SK-N-MC (cell line): ENCODE measurements at places on chromosomes 12 and 14.

GRCh38 chr12:9587987-9588600 is 19.6 kb downstream of the KLRB1 start:
- no peak for DNase-seq

DNA sequence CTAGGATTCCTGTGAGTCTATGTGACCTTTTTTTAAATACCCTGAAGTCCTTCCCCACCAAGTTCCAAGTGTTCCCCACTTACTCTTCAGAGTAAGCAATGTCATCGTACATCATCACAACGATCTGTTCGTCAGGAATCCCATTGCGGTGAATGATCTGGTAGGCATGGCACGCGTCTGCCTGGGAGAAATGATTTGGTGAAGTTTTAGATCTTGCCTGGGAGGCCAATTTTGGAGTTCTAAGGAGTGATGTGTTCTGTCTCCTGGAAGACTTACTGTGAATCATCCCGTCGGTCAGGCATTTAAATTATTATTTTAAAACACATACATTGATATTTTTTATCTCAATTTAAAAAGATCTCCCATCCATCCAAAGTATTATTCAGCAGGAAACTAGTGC is 29.8 kb downstream of the LGMN start:
- DNase-seq = no peak

- DNase-seq = no peak
Measured at GRCh38 chr14:61544448-61545330, 150.6 kb upstream of the HIF1A start.

DNA sequence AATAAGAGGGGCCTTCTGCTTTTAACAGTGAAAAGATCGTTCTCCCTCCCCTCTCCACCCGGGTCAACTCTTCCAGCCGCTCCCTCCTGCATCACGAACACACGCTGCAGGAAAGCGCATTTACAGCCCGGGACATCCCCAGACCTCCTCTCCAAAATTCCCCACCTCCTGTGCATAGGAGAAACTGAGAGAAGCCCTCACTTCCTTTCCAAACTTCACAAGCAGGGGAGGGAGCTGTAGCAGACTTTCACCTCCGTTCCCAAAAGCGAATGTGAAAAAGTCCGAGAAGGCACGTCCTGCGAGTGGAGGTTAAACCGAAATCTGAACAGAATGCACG is 513 bp downstream of the BCAT1 start:
- DNase-seq = no peak

- no peak for DNase-seq
Measured at GRCh38 chr12:95073698-95074520, 491 bp upstream of the NR2C1 start.

GRCh38 chr12:14313379-14314138 is 51.9 kb upstream of the ATF7IP start:
- DNase-seq = no peak

GRCh38 chr12:95463050-95463449 is 10.9 kb upstream of the METAP2 start:
- DNase-seq = no peak

- DNase-seq = no peak
Measured at GRCh38 chr12:118103601-118104382, at the start of gene VSIG10. Gene VSIG10, minus strand, starts transcription at chr12:118104011. Its CDS starts 340 bp downstream, at chr12:118103671.

GRCh38 chr12:92224685-92225331 is 79.2 kb upstream of the BTG1 start:
- DNase-seq = no peak

- DNase-seq = no peak
Measured at GRCh38 chr12:64103825-64104740, 118.0 kb downstream of the KICS2 start.

DNA sequence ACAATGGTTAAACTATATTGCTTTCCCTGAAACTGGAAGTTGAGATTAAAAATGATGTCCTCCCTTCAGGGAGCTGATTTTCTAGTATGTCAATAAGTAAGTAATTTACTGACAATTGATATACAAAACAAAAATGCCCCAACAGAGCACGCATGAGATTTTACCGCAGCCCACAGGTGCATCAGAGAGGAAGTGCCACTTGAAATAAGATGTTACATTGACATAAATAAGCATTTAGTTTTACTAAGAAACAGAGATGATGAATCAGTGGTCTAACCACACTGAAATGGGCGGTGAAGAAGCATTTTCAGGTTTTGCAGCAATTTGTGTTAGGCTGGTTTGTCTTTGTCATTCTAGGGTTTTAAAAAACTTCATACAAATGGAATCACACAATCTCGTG is 8.8 kb upstream of the CLECL1 start:
- no peak for DNase-seq

DNA sequence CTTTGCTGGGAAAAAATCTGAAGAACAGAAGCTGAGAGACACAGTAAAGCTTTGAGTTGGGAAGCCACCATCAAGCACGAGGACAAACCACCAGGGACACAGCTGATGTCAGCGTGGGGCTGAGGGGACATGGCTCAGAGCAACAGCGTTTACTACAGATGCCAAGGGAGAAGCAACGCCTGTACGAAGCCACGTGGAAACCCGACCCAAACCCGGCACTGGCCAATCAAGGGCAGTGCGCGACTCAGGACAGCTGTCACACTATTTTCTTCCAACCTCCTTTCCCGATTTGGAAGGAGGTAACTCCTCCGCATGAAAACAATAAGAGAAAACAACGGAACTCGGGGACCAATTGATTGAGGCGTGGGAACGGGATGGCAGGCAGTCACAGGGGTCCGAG is 20.2 kb upstream of the CHGA start:
- no peak for DNase-seq

DNA sequence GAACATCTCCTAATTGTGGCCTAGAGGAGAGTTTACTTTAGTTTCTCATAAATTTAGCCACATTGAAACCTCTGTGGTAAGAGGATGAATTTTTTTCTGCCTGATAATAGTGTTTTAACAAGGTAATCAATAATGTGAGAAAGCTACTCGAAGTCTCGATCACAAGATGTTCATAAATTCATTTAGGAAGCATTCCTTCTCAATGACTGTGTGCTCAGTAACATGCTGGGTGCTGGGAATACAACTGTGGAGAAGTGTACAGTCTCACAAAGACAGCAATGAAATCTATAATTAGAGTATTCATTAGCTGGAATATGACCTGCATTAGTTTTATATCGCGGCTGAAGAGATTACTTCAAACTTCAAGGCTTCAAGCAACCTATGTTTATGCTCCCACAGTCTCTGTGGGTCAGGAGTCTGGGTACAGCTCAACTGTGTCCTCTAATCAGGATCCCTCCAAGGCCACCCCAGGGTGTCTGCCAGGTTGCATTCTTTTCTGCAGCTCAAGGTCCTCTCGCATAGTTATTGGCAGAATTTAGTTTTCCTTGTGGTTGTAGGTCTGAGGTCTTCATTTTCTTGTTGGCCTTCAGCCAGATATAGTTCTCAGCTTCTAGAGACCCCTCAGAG is 167.6 kb downstream of the ANO4 start:
- DNase-seq = no peak

DNA sequence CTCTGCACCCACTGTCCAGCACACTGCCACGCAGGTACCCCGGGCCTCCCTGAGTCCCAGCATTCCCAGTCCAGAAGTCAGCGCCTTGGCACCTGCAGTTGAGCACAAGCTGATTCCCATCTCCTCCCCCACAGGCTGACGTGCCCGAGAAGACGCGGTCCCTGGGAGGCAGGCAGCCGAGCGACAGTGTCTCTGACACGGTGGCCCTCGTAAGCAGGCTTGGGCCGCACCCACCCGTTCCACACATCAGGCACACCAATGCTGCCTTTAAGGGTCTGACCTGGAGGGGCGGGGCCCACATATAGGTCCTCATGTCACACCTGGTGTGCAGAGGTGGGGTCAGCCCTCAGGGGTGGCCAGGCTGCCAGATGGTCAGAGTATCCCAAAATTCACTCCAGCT is 18.4 kb upstream of the TEX22 start:
- no peak for DNase-seq

- DNase-seq = no peak
Measured at GRCh38 chr14:87600240-87600639, 392.7 kb downstream of the GALC start.

DNA sequence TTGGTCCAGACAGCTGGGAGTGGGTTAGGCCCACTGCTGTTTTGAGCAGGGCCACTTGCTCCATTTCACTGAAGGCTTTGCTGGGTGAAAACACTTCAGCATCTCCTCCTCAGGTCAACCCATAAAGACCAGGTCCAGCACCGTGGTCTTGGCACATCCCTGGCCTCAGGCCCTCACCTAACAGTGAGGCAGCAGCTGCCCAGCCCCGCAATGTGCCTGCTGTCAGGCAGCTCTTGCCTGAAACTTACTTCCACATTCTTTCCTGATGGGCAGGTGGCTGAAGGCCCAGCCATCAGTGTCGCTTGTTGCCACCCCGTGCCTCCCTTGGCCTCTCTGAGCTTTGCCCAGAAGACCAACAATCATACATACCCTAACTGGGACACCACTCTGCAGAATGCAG is 54.4 kb downstream of the ANAPC7 start:
- DNase-seq = no peak
